BJ (cell line): ENCODE measurements at places on chromosomes 4 and X.

- DNase-seq: no peak
These were observed 292.0 kb downstream of the DTHD1 start for GRCh38 chr4:36573441-36573840.

- no peak for DNase-seq
These were observed 30.6 kb upstream of the NSUN7 start for GRCh38 chr4:40719008-40719623.

DNA sequence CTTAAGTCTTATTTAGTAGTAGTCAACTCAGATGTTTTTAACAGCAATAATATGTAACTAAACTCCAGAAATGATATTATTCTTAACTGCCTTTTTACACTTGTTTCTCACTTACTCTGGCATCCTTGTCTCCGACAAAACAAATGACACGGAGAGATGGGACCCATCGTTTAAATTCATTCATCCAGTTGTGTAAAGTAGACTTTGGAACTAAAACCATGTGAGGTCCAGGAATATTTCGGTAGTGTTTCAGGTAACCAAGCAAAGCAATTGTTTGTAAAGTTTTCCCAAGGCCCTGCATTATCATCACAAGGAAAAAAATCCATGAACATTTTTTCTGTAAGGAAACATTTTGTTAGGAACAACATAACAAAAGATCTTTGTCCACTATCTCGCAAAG, 11.6 kb downstream of the SMARCA1 start:
- DNase-seq: no peak

GRCh38 chrX:12950851-12951594, 23.9 kb upstream of the TMSB4X start:
- no peak for DNase-seq

- no peak for DNase-seq
These were observed 133.6 kb upstream of the FAM9C start for GRCh38 chrX:13177921-13178566.

DNA sequence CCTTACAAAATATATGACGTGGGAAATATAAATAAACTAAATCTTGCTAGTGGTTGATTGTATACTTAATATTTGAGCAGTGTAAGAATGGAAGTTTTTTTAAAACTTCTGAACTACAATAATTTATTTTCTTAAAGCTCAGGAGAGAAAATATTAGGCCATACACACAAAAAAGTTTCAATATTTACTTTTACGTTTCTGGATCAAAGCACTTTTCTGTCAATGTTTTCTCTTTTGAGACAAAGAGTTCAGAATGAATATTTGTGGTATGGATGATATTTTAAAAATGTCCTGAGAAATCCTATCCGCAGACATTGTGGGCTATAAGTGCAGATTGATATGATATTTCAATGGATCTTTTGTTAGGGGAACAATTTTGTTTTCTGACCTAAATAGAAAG, 109.9 kb downstream of the TLL1 start:
- no peak for DNase-seq

DNA sequence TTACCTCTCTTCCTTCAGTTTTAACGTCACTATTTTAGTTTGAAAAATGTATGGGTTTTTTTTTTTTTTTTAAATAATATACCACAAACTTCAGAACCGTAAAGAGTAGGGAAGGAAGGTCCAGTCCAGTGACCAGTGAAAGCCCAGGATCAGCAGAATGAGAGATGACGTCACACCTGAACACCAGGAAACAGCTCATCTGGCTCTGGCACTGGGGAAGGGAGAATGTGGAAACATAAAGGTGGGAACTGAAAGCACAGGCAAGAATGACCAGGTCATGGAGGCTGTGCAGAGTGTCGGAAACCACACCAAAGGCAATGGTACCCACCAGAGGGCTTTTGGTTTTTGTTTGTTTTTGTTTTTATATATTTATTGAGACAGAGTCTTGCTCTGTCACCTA, 141.2 kb downstream of the DHX15 start:
- no peak for DNase-seq

- no peak for DNase-seq
These were observed 45.6 kb downstream of the SLIT2 start for GRCh38 chr4:20297261-20297660.

DNA sequence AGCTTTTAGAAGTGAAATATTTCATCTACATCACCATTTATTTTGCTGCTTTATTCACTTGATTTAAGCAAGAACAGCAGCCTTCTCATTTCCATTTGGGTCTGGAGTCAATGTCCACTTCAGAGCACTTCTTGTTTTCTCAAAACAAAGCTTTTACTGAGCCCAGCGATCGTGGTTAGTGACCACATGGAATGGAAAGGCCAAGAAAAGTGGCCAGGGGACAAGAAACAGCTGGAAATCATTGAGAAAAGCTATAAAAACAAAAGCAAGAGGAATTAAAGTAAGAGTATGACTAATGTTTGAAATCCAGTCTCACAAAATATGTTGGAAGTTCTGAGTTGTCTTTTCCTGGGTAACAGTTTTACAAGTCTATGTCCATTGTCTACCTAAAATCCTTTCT, 328.4 kb upstream of the INTU start:
- DNase-seq: peak; percentile 85

DNA sequence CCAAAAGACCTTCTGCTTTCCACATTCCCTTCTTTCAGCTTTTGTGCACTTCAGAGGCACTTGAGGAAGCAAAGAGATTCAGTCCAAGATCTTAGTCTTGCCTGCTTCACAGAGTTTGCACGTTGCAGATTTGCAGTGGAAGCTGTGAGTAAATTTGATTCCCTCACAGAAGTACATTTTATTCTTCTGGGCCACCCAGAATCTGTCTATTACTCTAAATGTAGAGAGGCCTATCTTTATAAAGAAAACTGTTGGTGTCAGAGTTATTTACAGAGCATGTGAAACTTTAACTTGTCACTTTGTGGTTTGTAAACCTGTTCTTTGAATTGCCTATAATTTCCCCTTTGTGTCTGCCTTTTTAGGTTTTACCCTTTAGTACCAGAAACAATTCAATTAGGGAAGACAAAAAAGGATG, 15.5 kb downstream of the SPRY1 start:
- no peak for DNase-seq

DNA sequence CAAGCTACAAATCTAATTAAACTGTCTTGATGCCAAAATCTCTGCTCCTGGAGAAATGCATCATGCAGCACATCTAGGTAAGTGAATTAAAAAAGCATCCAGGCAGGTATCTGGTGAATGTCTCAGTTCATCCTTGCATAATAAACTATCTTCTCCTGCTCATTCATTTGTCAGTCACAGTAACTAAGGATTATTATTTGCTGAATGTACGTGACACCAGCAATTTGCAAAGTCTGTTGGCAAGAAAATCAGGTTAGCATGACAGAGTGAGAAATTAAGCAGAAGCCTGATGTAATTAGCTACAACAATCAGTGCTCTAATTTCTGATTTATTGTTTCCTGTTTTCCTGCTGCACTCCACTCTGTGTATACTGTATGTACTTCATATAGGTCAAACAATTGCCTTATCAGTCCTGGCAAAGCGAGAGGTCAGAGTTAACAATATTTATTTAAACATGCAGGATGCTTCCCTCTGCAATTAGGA, 213.6 kb downstream of the FBXO8 start:
- DNase-seq: no peak

DNA sequence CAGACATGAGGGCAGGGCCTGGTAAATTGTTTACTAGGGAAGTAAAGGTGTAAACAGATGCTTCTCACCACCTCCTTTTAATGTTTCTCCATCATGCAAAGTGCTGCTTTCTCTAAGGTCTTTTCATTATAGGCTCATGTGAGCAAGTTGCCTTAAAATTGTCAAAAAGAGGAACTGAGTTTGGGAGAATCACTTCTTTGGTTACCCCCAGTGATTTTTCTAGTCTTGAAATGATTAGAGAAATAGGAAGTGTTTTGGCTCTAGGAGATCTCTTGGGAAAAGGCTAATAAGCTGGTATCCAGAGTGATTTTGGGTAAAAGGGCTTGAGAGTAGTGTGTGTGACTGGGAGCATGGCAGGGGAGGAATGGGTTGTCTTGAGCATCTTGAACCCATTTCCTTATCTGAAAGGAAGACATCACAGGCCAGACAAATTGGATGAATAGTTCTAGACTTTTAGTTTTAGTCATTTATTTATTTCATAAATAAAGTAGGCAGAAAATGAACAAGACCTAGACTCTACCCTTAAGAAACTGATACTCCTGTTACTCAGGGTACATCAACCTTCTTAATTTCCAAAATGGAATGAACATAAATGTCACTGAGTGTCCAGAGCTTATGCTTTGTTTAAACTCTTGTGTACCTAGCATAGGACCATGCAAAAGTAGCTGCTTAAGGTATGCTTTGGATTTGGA, 14.2 kb downstream of the GRPR start:
- no peak for DNase-seq

- no peak for DNase-seq
These were observed 56.3 kb upstream of the NOCT start for GRCh38 chr4:138959097-138959815.
